Mammary epithelial cell (primary cell): ENCODE measurements at places on chromosomes 11 and 22. TPM values are rescaled to one million over a fixed set of nuclear protein-coding genes. Genes with fewer than 3 reads are reported as not detected.

Gene CCDC81
- total RNA-seq: 0.61 TPM in 2 replicates

Gene WNT11
- not detected in 2 replicates for total RNA-seq

Gene OR2D2
- 1.7 TPM for total RNA-seq

Gene PATE2
- not detected for total RNA-seq

Gene TMEM45B
- total RNA-seq: 0.17 TPM

Gene CCDC89
- total RNA-seq: 0.37 and 0.56 TPM in 2 replicates

Gene RIMBP3B
- total RNA-seq: not detected

Gene OR8G1
- total RNA-seq: not detected in 2 replicates

Gene SLC22A9
- total RNA-seq: not detected

Gene SPDYC
- not detected in 2 replicates for total RNA-seq

Gene HNRNPUL2
- total RNA-seq: 35.2 and 50.4 TPM in 2 replicates

Gene IGLL5
- not detected in 2 replicates for total RNA-seq

Gene OR51I1
- total RNA-seq: not detected

Gene BEST1
- 0.24 and 0.91 TPM in 2 replicates for total RNA-seq

Gene C11orf16
- total RNA-seq: not detected in 2 replicates

Gene LDHAL6A
- total RNA-seq: not detected in 2 replicates

Gene KRTAP5-7
- not detected for total RNA-seq

Gene NLRP10
- 9.2 TPM for total RNA-seq

Gene RFPL3
- not detected in 2 replicates for total RNA-seq

Gene SLC1A2
- total RNA-seq: 2.7 TPM

Gene KRTAP5-1
- not detected for total RNA-seq

Gene EHF
- total RNA-seq: 33.3 and 41.9 TPM in 2 replicates

Gene OR2AG1
- total RNA-seq: not detected

Gene APOL3
- 0.83 TPM for total RNA-seq

Gene APOL1
- total RNA-seq: 1.2 TPM

Gene OR5B21
- total RNA-seq: not detected in 2 replicates

Gene CD151
- 511 and 525 TPM in 2 replicates for total RNA-seq

Gene MRGPRE
- 0.83 TPM for total RNA-seq

Gene PDGFD
- total RNA-seq: 0.11 and 0.19 TPM in 2 replicates

Gene MMP1
- total RNA-seq: 1.7 TPM

Gene DUSP8
- total RNA-seq: 1.4 and 5.4 TPM in 2 replicates

Gene FIBIN
- 3.4 and 13.5 TPM in 2 replicates for total RNA-seq

Gene MIAT
- total RNA-seq: 0.48 and 0.64 TPM in 2 replicates

Gene RAB30
- total RNA-seq: 41.7 TPM

Gene SYT13
- 0.33 TPM for total RNA-seq

Gene F2
- not detected in 2 replicates for total RNA-seq

Gene TIGD3
- total RNA-seq: not detected in 2 replicates

Gene FAT3
- not detected for total RNA-seq

Gene CCDC73
- total RNA-seq: not detected

Gene CHRDL2
- total RNA-seq: not detected in 2 replicates

Gene PRODH
- total RNA-seq: 2.7 TPM

Gene ZC3H12C
- 16.0 TPM for total RNA-seq

Gene CARNS1
- 0.33 TPM for total RNA-seq

Gene OR4A47
- total RNA-seq: not detected in 2 replicates

Gene DEUP1
- total RNA-seq: not detected in 2 replicates

Gene CENPM
- total RNA-seq: 11.3 and 20.0 TPM in 2 replicates

Gene KCNQ1
- total RNA-seq: 0.83 TPM

Gene DDB1
- total RNA-seq: 230 TPM

Gene LBHD1
- 5.3 TPM for total RNA-seq

Gene C22orf42
- not detected in 2 replicates for total RNA-seq

Gene TRIM22
- total RNA-seq: 89.0 TPM

Gene TYMP
- 45.5 TPM for total RNA-seq

Gene TNNT3
- not detected for total RNA-seq

Gene SYT12
- 26.3 TPM for total RNA-seq

Gene GPR83
- total RNA-seq: not detected in 2 replicates

Gene SLC22A12
- total RNA-seq: not detected in 2 replicates

Gene CHID1
- 61.7 TPM for total RNA-seq

Gene NARS2
- total RNA-seq: 22.3 TPM

Gene OR56A1
- total RNA-seq: not detected
